ENCODE measurements at places on chromosomes 16 and 17.

DNA sequence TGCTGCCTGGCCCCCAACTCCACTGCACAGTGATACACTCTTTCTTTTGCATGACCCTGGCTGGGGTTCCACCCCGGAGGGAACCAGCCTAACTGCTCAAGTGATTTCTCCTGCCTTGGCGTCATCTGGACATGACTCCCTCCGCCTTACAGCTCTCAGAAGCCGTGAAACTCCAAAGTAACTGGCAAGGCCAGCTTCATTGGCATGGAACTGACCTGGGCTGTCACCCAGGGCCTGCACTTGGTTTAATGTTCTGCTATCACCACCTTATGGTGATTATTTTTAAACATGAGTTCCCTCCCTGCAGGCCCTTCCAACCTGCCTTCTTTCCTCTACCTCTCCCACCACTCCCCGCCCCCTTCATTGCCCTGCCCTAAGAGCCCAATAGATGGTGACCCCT lies 139.7 kb upstream of the CDH5 start:
- no peak for DNase-seq

GRCh38 chr16:5616841-5617240 lies 519.2 kb upstream of the EEF2KMT start:
- DNase-seq: no peak

- DNase-seq: no peak
Observed at GRCh38 chr16:15643946-15644250, 944 bp upstream of the MARF1 start.

DNA sequence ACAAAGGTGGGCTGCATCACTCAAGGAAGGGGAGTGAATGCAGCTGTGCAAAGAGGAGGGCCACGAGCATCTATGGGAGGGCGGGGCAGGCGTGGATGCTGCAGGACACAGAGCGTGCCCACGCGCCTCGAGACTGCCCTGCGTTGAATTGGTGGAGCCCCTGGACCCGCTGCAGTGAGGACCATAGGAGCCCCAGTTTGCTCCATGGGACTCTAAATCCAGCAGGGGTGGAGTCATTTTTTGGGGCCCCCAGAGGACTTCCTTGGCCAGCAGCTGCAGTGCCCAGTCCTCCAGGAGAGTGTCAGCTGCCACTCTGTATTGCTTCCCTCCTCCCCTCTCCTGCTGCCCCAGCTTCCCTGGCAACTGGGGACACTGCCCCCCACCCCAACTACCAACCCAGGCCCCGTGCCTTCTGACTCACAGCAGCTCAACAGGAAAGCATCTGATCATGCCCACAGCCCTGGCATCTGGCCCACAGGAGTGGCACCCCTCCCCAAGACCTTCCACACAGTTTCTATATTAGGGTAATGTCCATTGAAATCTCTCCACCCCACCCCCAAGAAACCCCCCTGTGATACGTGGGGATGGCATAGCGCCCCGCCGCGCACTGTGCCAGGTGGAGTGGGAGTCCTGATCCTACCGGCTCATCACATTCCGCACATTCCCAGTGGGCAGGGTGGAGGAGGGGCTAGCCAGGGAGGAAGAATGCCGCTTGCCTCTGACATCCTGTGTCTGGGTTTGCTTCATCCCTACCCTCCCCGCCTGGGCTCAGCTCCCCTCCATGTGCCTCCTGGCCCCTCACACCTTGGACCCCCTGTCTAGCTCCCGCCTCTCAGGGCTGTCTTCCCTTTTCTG lies 27.8 kb upstream of the ITGA3 start:
- DNase-seq: no peak

- peak; percentile 69 for DNase-seq
Observed at GRCh38 chr17:16419929-16420271, 4.5 kb downstream of the TRPV2 start.

GRCh38 chr16:46801428-46802049 lies 29.4 kb downstream of the C16orf87 start:
- DNase-seq: peak; percentile 15

GRCh38 chr17:83083368-83084201 lies 4.2 kb downstream of the METRNL start:
- no peak for DNase-seq

DNA sequence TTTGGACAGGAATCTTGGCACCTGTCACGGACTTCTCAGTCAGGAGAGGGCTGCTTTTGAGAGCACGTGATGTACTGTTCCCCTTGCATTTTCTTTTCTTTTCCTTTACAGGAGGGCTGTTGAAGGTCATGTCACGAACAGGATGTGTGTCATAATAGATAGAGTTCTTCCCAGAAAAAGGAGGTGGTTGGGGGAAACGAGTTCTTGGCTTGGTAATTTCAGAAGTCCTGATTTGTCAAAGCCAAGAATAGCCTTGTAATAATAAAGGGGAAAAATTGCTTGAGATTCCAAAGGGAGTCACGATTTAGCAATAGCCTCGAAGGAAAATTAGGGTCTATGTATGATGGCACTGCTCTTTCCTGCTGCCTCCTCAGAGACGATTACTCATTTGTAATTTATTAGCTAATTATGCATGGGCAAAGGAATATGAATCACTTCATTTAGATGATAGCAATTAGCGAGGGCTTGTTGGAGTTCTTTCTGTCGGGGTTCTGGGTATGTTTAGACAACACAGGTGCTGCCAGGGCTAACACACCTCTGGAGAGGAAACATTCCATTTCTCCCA lies 277.7 kb upstream of the N4BP1 start:
- DNase-seq: no peak

GRCh38 chr17:78484271-78485246 lies 92.6 kb downstream of the DNAH17 start:
- no peak for DNase-seq

DNA sequence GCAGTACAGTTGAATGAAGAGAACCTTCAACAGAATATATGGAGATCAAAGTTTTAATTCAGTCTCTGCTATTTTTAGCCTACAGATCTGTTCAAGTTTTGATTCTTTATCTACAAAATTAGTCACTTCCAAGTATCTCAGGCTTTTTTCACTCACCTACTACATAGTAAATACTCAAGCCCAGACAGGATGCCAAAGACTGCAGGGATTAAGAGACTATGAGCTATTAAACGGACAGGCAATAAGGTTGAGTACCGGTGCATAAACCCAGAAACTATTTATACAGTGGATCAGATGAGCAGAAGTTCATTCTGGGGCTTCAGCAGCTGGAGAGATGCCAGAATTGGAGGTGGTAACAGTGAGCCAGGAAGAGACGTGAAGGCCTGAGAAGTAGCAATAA lies 18.7 kb upstream of the OR3A1 start:
- no peak for DNase-seq

GRCh38 chr17:4375039-4375748 lies 8.7 kb upstream of the UBE2G1 start:
- DNase-seq: no peak

DNA sequence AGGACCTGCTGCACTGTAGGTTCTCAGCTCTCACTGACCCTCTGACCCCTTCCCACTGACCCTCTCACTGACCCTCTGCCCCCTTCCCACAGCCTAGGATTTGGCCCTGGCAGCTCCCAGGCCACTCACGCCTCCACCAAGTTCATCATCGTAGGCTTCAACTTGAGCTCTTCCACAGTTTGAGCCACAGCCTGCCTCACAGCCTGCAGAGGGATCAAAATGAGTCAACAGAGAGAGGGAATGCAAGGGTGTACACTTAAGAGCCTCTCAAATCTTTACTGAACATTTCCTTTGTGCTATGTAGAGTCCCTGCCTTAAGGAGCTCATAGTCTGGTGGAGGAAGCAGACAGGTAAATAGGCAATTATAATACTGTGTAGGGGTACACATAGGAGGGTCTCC lies 12.1 kb downstream of the HEATR9 start:
- no peak for DNase-seq

DNA sequence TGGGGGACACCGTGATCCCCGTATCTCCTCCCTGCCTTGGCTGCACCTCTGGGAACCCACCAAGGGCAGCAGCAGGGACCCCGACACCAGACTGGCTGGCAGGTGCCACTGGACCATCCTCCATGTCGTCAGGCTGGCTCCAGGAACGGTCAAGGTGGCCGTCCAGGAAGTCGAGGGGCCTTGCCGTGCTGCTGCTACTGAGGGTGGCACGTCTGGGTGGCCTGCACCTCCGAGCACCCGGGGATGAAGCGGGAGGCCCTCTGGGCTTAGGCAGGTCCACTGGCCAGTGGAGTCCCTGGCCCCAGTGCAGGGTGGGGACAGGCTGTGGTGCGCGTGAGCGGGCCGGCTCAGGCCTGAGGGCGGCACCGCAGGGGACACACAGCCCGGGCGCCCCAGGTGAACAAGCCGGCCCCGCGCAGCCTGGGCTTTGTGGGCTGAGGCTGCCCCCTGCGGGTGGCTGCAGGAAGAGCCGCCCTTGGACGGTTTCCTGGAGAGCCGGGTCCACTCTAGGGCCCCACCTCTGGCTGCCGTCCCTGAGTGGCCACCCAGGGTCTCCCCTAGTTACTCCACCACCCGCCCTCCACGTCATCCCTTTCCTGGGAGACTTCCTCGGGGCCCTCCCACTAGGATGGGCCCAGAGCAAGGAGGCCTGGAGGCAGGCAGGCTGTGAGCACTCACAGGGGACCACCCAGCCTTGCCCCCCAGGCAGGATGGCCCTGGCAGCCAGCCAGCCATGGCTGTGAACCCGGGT lies 42.8 kb upstream of the ZC3H18 start:
- DNase-seq: peak; percentile 63

GRCh38 chr16:1769402-1770300 lies 1.7 kb downstream of the NME3 start:
- no peak for DNase-seq

DNA sequence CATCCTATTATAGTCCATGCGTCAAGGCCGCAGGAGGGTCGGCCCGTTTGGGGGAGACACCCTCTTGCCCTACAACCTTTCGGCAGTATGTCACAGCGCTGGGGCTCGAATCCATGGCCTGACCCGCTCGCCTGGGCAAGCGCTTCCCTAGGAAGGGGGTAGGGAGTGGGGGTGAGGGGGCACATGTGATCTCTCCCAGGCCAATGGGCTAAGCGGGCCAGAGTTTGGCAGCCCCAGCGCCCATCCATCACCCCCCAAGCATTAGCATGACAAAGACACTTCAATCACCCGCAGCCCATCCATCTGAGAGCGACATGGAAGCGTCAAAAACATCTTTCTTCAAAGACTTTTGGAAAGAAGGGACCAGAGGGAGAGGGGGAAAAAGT lies at the start of gene HOXB1:
Gene HOXB1, minus strand, starts transcription at position 125 of the 386 bp plus-strand sequence. Its CDS starts 107 bp downstream, at position 18.
- DNase-seq: no peak

DNA sequence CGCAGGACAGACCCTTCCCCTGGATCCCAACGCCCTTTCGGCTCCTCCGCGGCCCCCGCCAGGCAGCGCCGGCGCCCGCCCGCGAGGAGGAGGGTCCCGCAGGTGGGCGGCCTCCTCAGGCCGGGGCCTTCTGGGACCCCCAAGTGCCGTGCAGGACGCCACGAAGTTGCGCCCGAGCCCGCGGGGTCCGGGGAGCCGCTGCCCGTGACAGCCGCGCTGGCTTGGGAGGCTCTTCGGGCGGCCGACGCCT lies 504 bp downstream of the ERN1 start:
- no peak for DNase-seq

GRCh38 chr16:66374176-66374575 lies 7.7 kb downstream of the CDH5 start:
- no peak for DNase-seq

DNA sequence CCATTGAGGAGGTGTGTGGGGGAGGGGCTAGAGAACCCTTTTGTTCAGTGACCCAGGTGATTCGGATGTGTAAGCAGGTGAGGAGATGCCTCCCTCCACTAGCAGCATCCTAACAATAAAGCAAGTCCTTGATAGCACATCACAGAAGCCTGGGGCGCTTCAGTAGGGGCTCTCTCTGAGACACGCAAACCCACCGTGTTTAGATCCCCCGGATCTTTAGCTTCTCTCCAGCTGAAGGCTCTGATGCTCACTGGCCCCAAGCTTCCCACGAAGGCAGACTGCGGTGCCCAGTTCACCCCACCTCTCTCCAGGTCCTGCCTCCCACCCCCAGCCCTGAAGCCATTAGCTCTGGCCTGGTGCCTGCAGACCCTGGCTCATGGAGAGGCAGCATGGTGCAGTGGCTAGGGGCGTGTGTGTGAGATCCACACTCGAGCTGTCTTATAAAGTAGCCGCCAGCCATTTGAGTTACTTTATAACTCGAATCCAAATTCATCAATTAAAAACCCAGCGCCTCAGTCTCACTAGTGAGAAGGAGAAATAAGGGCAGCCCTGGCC lies 204.7 kb upstream of the TNRC6C start:
- no peak for DNase-seq

GRCh38 chr16:7805686-7806396 lies 473.2 kb downstream of the RBFOX1 start:
- no peak for DNase-seq

DNA sequence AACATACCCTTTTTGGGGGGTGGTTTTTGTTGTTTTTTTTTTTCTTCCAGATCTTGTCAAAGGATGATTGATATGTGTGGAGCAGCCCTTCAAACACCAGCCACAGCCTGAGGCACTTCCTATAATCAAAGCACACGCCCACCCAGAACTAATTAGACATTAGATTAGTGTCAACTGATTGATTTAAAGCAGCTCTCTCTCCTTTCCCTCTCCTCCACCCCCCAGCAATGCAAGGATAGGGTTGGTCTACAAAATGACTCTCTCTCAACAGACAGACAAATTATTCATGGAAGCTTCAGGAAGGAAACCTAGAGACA lies 250.3 kb upstream of the SOX9 start:
- DNase-seq: no peak

- DNase-seq: peak; percentile 39
Observed at GRCh38 chr16:89534252-89534756, 26.1 kb downstream of the SPG7 start.

- no peak for DNase-seq
Observed at GRCh38 chr17:45346216-45347015, 29.6 kb upstream of the MAP3K14 start.

DNA sequence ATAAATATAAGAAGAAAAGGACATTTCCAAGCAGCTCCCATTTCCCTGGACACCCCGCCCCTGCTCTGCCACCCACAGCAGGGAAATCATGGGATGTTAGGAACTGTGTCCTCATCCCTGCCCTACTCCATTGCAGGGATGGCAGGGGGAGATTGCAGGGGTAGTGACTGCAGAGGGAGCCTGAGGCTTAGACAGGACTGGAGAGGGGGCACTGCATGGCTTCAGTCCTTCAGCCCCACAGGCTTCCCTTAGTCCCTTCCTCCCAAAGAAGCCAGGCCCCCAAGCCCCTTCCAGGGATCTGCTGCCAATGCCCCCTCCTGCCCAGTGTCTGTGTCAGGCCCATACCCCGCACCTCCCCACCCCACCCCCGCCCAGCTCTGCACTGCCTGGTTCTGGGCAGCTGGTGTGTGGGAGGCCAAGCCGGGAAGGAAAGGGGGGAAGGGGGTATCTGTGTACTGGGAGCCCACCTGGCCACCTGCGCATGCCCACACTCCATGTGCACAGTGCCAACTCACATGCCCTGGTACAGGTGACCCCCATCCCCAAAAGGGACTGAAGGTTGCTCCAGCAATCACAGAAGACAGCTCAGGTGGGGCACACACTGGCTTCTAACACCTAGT lies 3.3 kb downstream of the RUNDC3A start:
- DNase-seq: no peak

GRCh38 chr16:1450218-1450617 lies 5.9 kb upstream of the CCDC154 start:
- DNase-seq: no peak

DNA sequence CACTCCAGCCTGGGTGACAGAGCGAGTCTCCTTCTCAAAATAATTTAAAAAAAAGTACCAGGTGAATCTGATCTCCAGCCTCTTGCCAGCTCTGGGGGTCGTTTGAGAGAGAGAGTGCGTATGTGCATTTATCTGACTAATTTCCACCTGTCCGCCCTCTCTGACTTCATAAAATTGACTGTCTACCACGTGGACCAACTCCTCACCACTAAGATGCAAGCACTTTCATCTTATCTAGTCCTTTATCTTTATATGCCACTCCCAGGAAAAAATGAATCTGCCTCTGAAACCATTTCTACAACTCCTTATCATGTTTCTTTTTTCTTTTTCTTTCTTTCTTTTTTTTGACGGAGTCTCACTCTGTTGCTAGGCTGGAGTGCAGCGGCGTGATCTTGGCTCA lies 55.8 kb downstream of the HS3ST3A1 start:
- DNase-seq: no peak
